Fibroblast of skin of scalp (primary cell): ENCODE measurements at places on chromosomes 1 and 21.

DNA sequence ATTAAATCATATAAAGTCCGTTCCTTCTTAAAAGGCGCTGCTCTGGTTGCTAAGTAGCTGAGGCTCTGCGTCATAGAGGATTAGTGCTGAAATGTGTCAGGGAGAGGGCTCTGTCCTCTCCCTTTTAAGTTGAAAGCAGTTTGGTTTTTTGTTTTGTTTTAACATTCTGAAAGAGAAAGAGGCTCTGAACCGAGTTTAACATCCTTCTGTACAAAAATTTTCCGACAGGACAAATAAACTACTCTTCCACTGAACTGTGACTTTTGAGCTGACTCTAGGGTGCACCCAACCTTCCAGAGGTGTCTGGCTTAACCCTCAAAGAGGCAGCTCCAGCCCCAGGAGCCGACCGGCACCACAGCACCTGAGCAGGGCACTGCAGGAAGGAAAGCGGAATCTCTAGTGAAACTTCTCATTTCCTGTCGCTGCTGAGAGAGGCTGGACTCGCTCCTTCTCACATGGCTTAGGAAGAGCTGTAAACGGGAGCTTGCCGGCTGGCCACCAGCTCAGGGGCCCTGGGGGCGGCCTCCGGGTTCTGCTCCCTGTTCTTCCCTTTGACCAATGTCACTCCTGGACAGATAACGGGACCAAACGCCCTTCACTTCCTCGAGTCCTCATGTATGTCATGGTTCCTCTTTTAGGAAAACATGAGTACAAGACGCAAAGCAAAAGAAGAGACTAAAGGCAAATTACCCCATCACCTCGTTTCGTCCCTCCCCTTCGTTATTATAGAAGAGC lies 1.2 kb downstream of the VAV3 start:
- DNase-seq: peak; percentile 20

DNA sequence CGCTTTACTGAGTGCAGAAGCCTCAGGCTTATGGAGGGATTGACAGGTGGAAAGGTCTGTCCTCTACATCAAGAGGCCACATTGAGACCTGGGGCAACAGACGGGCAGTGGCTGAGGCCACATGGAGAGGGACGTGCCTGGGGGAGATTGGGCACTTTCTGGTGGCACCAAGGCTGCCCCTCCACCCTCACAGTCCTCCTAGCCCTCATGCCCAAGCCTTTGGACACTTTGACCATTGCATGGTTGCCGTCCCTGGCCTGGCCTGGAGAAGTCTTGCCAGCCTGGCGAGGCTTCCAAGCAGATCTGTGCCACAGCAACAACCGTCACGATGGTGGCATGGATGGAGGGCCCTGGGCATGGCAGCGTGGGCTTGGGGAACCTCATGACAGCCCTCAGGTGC lies 192.1 kb upstream of the VAMP3 start:
- no peak for DNase-seq

DNA sequence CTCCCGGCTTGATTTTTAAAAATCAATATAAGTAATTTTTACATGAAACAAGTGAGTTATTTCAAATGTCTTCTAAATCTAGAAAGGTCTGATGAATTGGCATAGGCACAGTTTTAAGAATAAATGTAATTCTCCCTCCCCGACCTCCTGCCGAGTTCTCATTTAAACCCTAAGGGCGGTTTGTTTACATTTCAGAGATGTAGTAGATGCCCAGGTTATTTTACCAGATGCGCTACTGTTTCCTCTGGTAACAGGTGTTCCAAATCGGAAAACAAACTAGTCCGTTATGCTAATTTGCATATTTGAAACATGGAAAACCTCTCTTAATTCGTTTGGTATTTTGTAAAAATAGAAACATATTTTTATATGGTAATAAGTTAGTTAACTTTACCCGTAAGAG lies 53.8 kb upstream of the CFAP126 start:
- no peak for DNase-seq

GRCh38 chr1:234604495-234605398 lies 5.2 kb downstream of the IRF2BP2 start:
- DNase-seq: peak; percentile 48

DNA sequence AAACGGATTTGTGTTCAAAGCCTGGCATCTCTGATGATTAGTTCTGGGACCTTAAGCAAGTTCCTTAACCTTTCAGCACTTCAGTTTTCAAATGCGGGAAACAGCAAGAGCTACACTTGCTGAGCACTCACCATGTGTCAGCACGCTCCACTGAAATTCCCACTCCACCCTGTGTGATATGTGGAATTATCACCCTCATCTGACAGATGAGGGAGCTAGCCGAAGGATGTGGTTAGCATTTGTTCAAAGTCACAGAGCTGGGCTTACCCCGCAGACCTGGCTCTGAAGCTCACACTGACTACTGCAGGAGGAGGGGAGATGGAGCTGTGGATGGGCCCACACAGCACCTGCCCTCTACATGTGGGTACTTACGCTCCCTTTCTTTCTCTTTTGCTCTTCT lies 29.1 kb downstream of the IL12RB2 start:
- DNase-seq: no peak

DNA sequence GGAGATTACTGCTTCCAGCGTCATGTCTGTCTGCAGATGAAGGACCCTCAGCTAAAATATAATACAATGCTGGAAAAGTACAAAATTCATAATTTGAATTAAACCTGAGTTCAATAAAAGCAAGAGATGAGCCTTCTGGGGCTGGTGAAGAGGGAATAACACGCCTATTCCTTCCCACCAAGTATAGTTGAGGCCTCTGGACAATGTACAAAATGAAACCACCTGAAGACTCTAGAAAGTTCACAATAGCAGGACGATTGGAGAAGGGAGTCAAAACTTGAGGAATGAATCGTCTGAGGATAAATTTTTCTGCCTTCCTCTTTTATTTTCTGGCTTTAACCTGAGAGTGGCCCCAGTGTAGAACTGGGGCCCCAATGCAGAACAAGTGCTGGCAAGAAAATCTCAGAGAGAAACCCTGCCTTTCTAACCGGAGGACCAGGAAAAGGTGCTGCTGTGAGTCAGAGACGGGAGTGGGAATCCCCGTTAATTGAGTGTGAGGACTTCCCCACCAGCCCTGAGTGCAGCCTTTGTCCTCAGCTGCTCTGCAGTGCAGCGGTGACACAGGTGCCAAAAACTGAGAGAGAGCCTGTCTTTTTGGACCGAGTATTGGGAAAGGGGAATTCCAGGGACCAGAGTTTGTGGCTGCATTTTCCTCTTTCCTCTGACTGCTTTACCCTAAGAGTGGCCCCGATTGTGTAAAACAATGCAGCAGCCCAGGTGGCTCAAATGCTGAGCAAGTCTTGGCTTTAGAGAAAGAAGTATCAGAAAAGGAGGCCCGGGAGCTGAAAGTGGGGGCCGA lies 264.9 kb downstream of the DYRK1A start:
- DNase-seq: no peak

- DNase-seq: no peak
Measured at GRCh38 chr1:7628273-7628672, 142.8 kb upstream of the VAMP3 start.

- no peak for DNase-seq
Measured at GRCh38 chr1:119737040-119737682, 25.4 kb downstream of the PHGDH start.

- peak; percentile 23 for DNase-seq
Measured at GRCh38 chr1:150072959-150073358, 5.4 kb downstream of the VPS45 start.
